NCI-H1417 (cell line): ENCODE measurements at places on chromosomes 13 and 19.

DNA sequence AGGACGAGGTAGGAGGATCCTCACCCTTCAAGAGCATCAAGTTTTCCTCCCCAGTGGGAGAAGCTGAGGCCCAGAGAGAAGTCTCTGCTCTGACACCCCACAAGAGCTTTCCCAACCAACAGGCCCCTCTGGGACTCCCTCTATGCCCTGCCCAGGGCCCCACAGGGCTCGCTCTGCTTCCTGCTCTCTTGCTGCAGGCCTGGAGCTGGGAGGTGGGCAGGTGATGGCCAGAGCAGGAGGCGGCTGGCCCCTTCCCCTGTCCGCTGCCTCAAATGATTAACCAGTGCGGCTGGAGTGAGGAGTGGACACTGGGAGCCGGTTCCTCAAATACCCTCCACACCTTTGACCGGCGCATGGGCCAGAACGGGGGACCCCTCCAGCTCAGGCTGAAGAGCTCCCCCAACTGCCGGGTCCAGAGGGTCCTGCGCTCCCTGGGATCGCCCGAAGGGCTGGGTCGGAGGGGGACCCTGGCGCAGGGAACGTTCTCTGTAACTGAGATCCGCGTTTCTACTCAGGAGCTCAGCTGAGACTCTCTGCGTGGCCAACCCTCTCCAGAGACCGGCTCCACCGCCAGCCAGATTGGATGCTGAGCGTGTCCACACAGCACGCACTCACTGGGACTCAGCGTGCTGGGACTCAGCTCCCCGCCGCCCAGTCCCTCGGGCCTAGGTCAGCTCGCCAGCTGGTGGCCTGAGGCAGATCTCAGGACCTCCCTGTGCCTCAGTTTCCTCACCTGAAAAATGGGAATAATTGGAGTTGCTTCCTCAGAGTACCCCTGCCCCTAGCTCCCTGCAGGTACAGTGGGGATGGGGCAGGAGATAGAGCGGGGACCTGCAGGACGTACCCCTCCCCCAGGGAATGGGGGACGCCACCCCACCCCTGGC is 6.7 kb upstream of the ONECUT3 start:
- DNase-seq = peak; percentile 35

GRCh38 chr19:40225440-40226305 is 816 bp downstream of the CCNP start:
- DNase-seq = peak; percentile 82

DNA sequence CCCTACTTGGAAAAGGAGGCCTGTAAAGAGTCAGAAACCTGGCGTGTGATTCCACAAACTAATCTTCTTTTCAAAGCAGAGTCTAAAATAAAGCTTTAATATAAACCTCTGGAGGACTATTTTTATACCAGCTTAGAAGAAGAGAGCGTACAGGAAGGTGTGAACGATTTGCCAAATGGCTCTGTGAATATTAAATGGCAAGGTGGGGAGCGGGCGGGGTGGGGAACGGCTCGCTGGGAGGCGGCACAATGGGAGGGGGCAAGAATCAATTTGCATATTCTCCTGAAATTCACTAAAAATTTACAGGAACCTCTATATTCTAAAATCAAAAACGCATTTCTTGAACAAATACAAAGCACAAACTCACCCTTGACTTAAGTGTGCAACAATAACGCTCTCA is 982 bp downstream of the ZNF780B start:
- DNase-seq = no peak

DNA sequence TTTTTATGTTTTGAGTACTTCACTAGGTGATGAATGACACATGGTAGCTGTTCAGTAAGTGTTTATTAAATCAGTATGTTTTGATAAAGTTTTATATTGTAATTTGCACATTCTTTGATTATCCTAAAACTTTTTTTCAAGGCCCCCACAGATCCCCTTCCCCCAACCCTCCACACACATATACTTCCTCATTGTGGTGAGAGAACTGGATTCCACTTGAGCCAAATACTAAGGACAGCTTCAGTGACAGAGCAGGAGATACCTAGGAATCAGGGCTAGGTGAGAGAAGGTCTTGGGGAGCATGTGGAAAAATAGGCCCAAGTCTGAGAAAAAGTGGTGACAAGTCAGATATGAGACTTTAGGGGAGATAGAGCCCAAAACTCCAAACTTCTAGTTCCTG is 174.6 kb downstream of the TDRD3 start:
- no peak for DNase-seq

- peak; percentile 28 for DNase-seq
These were observed 5.9 kb downstream of the TRAPPC6A start for GRCh38 chr19:45172173-45172572.

DNA sequence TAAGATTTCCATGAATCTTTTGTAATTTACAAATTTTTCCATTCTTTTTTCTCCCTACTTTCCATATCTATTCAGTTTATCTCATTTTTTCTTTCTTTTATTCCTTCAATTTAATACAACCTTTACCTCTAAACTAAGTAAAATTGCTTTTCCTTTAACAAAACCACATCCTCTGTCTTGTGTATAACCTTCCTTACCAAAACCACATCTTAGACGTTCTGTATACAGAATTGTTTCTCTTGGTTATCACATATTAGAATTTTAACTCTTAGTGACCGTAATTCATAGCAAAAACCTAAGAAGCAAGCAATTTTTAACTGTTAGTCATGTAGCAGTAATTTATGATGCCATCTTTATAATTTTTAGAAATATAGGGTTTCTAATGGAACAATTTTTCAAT is 15.0 kb downstream of the PPP5C start:
- DNase-seq = no peak

GRCh38 chr19:18629166-18630088 is 7.4 kb upstream of the KLHL26 start:
- DNase-seq = peak; percentile 20

DNA sequence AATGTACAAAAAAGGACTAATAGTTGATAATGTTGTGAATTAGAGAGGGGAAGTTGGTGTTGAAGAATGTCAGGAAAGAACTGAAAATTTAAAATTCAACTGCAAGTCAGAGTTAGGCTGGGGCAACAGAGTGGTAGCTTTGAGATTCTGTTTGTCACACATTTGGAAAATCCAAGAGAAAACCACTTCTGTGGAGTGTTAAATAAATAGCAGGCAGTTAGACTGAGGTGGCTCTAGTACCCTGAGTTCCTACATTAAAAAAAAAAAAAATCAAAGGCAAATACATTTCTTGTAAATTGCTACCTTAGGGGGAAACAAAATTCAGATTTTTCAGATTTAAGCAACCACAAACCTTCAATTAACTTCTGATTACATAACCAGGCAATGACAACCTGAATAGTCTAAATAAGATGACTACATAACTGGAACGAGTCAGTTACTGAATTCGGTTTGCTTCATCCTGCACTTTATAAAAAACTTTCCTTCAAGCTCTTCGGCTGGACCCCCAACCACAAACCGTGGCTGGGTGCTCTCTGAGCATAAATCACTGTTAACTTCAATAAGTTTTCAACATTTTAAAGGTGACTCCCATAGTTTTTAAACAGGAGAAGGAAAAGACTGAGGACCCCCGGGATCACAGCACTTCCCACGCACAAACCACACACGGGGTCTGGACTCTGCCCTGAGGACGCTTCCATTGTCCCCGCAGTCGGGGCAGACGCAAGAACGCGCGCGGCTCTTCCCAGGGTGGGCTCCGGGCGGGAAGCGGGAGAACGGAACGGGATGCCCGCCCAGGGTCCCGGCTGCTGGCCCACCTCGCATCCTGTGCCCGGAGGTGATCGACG is 725 bp downstream of the ZNF682 start:
- peak; percentile 43 for DNase-seq

DNA sequence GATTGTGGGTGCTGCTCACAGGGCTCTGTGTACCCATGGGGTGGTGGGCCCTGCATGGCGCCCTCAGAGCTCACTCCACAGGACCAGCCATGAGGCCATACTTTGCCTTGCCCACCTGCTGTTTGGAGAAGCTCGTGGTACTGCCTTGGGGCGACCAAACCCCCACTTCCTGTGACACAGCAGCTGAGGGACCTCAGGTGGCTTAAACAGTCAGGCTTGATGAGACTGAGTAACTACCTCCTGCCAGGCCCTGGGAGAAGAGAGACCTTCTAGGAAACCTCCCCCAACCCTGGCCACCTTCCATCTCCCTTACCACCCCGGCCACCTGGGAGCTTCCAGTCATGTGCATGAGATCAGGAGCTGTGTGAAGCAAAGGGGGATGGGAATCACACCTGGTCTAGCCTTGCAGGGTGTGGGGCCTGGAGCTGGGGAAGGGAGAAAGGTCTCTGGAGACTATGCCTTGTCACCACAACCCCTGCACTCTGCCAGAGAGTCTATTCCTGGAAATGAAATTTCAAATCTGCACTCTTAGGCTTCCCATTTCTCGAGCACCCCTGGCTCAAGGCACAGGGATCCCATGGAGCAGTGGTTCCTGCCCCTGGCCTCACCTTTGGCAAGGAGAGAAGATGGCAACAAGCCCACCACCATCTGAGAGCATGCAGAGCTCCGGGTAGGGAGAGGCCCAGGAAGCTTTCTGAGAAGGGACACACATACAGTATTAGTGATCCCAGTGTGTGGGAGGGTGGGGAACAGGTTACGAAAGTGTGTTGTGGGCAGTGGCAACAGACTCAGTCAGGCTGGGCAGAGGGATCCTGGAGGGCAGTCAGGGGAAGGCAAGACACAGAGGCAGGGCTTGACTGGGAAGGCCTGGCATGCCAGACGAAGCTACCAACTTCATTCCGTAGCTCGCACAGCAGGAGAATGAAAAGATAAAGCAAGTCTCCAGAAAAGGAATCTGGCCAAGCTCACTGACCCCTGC is 125.0 kb downstream of the URI1 start:
- no peak for DNase-seq

DNA sequence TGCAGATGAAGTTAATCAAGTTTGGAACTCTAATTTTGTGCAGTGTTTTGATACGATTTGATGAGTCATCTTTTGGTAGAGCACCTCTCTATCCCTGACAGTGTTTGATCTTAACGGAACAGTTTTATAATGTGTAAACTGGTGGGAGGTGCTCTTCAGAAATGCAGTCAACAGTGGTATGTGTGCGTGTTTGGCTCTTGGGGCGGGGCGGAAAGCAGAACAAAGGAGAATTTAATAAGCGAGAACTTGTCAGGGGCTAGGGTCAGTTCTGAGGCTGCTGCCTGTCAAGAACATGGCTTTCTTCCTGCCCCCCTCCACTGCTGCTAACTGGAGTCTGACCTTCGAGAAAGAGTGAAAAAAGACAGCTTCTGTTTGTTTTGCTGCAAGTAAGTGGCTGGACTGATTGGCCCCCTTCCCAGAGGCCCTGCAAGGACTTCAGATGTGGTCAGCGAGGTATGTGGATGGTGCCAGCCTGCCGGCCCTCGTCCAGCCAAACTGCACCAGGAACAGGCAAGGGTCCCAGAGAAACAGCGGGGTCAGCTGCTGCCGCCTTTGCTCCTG is 40.8 kb downstream of the BBC3 start:
- DNase-seq = peak; percentile 26

DNA sequence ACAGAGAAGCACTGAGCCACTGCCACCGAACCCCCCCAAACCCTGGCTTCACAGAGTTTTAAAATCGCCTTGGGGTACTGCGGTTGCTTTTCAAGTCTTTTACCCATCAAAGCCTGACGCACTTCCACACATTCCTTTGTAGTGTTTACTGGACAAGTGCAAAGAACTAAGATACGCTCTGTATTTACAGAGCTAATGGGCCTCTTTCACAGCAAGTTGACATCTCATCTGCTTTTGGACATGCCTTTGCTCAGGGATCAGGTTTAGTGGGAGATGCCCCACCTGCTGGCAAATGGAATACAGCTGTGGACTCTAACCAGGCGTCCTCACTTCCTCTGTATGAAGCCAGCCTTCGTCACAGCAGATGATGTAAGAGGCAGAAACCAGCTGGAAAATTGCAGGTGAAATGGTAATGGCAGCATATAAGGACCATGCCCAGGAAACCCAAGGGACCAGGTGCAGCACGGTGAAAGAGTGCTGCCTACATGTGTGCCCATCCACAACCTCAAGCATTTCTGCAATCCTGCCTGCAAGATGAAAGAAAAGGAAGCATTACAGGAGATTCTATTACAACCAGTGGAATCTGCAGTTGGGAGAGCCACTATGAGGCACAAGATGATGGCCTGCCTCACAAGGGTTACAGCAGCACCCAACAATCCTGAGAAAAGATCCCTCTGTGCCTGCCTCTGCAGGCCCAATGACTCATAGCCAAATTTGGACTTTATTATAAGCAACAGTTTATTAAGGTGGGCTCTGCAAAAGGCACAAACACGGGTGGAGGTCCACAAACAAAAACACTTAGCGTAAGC is 34.7 kb downstream of the BRD4 start:
- DNase-seq = peak; percentile 90

GRCh38 chr13:40302351-40302750 is 364.1 kb downstream of the FOXO1 start:
- DNase-seq = no peak

DNA sequence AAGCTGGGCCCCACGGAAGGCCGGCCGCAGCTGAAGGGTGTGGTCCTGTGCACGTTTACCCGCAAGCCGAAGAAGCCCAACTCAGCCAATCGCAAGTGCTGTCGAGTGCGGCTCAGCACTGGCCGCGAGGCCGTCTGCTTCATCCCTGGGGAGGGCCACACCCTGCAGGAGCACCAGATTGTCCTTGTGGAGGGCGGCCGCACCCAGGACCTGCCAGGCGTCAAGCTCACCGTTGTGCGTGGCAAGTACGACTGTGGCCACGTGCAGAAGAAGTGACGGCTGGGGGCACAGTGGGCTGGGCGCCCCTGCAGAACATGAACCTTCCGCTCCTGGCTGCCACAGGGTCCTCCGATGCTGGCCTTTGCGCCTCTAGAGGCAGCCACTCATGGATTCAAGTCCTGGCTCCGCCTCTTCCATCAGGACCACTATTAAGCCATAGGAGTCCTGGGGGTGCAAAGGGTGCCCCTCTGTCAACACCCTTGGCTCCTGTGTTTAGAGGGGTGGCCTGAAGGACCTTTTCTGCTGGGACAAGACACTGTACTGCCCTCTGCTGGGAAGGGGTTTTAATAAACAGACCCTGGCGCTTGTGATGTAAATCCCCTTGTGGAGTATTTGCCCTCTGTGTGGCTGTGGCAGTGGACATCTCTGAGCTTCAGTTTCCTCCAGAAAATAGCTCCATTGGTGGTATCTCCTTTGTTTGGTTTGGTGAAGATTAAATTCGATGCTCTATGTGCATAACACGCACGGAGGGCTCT is 1.9 kb downstream of the MRPS12 start:
- peak; percentile 16 for DNase-seq

DNA sequence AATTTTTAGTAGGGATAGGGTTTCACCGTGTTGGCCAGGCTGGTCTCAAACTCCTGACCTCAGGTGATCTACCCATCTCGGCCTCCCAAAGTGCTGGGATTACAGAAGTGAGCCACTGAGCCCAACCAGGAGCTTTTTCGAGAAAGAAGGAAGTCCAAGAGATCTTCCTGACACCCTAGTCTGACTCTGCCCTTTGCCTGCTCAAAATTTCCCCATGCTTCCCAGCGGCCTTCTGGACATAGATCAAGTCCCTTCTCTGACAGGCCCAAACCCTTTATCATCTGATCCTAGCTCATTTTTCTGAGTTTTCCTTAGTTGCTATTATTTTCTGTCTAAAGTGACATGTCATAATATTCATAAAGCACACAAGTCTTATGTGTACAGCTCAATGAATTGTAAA is 1.5 kb upstream of the BAX start:
- no peak for DNase-seq
